ENCODE measurements at places on chromosomes 2 and 18.
A peak's percentile ranks its signal among the peaks of the same experiment; 100 is the strongest.

- DNase-seq = no peak
Measured at GRCh38 chr2:168584911-168585310, 128.8 kb downstream of the CERS6 start.

DNA sequence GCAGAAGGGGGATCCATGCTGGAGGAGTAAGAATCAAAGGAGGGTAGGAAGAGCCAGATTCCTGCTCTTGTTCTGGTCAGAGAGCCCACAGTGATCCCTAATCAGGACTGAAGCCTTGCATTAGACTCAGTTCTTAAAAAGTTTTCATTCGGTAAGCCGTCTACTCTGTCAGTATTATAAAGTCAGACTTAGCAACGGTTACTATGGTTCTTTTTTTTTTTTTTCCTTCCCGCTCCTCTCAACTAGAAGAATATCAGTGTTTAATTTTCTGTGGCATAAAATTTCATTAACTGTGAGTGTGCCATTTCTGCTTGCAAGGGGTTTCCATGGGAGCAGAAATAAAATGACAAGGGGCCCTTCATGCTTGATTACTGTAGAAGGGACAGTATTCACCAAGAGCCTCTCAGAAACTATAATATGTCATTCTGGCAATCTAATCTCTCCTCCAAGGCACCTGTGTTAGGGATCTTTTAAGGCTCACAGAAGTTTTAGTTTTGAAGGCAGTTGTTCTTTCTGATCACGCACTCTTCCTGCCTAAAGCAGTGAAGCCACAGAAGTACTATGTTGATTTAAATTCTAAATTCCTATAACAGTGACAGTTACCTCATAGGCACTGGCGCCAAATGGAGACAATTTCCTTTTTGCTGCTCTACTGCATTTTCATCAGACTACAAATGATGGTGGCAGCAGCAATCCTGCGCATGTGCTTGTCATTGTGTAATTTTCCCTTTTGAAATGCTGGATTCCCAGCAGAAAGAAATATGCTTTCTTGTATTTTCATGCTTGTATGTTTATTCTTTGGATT, 57.0 kb downstream of the OSBPL6 start:
- DNase-seq = no peak

- DNase-seq = no peak
Measured at GRCh38 chr2:74014813-74015212, 30.1 kb downstream of the TET3 start.

DNA sequence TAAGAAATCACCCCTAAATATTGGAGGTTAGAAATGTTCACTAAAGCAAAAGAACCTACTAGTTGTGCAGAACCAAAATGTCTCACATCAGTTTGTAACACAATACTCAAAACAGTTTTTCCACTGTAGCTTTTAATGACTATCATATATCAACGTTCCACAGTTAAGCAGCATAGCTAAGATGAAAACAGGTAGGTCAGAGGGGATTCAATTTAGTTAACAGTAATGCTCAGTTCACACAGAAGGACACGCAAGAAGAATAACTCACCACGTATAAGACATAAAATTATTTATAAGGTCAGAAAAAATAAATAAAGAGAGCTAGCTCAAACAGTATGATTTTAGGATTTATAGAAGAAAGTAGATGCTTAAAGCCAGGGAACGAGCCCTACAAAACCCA, 118.9 kb upstream of the CCDC150 start:
- no peak for DNase-seq

DNA sequence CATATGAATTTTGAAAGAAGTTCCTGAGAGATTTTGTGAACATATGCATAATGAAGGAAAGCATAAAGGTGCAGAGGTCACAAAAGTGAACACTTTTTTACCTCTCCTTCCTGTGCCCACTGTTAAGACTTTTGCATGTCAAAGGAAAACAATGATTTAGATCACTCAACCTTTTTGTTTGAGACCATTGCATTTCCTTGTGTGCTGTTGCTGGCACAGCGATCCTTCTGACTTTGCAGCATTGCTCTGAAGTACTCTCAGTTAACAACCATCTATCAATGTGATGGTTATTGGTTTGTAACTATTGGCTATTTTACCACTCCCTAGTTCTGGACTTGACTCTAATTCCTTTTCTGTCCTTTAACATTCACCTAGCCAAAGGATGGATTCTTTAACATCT, 61.7 kb upstream of the TFPI start:
- DNase-seq = no peak

- peak; percentile 14 for DNase-seq
Measured at GRCh38 chr2:230865766-230866755, 1.3 kb downstream of the ITM2C start.

DNA sequence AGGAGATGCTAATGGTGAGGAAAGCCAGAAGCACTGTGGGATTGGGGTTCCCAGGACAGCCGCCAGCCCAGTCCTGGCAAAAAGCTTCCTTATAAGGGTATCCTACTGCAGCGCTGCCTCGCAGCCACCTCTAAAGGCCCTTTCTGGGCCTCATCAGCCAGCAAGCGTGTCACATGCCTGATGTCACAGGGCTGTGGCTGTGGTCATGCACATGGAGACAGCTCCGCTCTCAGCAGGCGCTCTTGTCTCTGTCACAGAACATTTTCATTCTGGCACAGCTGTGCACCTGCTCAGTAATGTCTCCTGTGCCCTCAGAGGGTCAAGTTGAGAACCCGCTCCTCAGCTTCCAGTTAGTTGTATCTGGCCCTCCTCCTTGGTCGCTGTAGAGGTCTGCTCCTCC, 17.7 kb upstream of the MAL start:
- DNase-seq = no peak

All from COR-L47 (cell line).